ENCODE measurements at places on chromosomes 11 and 22. TPM values are rescaled to one million over a fixed set of nuclear protein-coding genes. Genes with fewer than 3 reads are reported as not detected.

GGTLC3 gene
- total RNA-seq: not detected

RFPL1 gene
- total RNA-seq: not detected

PGM2L1 gene
- 32.2 TPM for total RNA-seq

GRK2 gene
- total RNA-seq: 35.7 TPM

DNAJB7 gene
- not detected for total RNA-seq

NXPE1 gene
- total RNA-seq: not detected

TRIM48 gene
- total RNA-seq: not detected

DGCR6 gene
- total RNA-seq: 0.26 TPM

DMC1 gene
- total RNA-seq: 2.2 TPM

PDXP gene
- 11.1 TPM for total RNA-seq

TMEM132A gene
- total RNA-seq: 55.7 TPM

FOXRED2 gene
- 6.2 TPM for total RNA-seq

TSGA10IP gene
- not detected for total RNA-seq

DNHD1 gene
- 2.5 TPM for total RNA-seq

C22orf42 gene
- total RNA-seq: not detected

GRCh38 chr11:72896431-72896830 is 82.2 kb downstream of the ATG16L2 start:
- DNase-seq: no peak

DNA sequence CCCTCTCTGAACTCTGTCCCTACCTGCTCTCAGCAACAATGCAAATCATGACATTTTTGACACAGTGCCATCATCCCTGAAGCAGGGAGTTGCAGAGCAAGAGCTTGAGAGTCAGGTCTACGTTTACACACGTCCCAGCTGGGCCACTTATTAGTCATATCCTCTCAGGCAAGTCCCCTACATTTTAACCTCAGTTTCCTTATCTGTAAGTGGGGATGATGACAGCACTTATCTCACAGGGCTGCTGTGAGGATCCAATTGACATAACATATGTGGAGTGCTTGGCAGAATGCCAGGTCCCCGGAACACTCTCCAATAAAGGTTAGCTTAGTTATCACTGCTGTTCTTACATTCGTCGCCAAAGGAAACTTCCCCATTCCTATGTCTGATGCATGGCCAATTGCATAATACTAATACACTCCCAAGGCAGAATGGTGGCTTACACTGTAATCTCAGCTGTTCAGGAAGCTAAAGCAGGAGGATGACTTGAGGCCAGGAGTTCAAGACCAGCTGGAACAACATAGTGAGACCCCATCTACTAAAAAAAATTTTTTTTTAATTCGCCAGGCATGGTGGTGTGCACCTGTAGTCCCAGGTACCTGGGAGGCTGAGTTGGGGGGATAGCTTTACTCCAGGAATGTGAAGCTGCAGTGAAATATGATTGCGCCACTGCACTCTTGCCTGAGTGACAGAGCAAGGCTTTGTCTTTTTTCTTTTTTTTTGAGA is 16.6 kb downstream of the ASCC2 start:
- peak; percentile 68 for DNase-seq

DNA sequence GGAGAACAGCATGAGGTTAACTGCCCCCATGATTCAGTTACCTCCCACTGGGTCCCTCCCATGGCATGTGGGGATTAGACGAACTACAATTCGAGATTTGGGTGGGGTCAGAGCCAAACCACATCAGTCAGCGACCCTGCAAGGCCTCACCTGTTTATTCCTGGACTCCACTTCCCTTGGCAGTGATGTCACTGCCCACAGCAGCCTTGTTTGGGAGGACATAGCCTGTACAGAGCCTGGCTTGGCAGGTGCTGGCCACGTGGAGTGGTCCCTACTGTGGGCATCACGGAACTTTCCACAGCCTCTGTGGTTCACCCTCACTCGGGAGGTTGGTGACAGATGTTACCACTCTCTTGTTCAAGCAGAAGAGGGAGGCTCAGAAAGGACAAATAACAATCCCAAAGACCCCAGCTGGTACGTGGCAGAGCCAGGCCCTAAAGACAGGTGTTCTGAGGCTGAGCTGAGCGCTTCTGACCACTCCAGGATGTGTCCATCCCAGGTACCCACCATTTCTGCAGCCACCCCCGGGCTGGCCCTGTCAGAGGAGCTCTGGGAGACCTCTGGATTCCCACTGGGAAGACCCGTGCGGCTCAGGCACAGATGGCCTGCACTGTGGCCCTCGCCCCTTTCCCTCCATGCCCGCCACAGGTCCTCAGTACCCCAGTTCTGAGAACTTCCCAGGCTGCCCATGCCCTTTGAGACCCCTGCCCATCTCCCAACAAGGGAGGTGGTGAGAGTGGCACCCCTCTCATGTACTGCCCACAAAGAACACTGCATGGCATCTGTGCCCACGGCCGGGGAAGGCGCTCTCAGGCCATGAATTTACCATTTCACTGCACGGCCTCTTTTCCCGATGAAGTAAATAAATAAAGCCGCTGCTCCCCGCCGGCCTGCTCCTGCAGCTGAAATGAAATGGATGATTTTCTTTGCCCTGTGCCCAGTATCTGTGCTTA is 605.8 kb downstream of the TBC1D22A start:
- no peak for DNase-seq

- no peak for DNase-seq
These were observed 17.7 kb upstream of the SCGB1D1 start for GRCh38 chr11:62172294-62172693.

DNA sequence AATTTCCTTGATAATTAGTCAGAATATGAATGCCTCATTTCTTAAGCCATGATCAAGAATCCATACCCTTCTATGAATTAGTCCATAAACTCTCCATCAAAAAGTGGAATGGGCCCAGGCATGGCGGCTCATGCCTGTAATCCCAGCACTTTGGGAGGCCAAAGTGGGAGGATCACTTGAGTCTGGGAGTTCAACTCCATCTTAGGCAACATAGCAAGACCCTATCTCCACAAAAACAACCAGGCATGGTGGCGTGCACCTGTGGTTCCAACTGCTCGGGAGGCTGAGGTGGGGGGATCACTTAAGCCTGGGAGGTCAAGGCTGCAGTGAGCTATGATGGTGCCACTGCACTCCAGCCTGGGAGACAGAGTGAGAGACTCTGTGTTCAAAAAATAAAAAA is 52.1 kb upstream of the SHANK2 start:
- DNase-seq: no peak

- no peak for DNase-seq
These were observed 98.1 kb downstream of the CEP164 start for GRCh38 chr11:117425679-117426296.

GRCh38 chr11:78069465-78069864 is 5.8 kb downstream of the THRSP start:
- DNase-seq: no peak

GRCh38 chr22:24727218-24727851 is 47.2 kb downstream of the PIWIL3 start:
- DNase-seq: peak; percentile 84

GRCh38 chr11:131581046-131581445 is 210.6 kb downstream of the NTM start:
- DNase-seq: no peak

DNA sequence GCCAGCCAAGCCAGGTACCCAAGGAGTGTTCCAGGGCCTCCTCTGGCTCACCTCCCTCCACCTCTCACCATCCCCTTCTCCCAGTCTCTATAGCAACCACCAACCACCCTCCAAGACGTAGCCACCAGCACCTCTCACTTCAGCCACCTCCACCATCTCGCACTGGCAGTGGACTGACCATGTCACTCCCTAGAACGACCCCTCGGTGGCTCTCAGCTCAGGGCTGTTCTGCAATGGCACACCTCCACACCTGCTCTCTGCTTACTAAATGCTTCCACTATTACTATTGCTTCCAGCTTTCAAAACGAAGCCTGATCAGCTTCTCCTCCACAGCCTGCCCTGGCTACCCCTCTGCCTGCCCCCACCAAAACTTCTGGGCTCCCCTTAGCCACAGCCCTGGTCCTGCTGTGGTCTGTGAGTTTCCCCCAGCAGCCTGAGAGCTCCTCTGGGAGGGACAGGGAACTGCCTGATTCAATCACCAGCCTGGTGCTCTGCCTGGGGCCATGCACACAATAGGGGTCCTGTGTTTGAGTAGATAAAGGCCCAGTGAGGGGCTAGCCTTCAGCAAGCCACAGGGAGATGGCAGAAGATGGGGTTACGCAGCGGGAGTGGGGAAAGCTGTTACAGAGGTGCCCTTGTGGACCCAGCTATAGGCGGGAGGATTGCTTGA is 17.5 kb upstream of the CBX7 start:
- DNase-seq: no peak

DNA sequence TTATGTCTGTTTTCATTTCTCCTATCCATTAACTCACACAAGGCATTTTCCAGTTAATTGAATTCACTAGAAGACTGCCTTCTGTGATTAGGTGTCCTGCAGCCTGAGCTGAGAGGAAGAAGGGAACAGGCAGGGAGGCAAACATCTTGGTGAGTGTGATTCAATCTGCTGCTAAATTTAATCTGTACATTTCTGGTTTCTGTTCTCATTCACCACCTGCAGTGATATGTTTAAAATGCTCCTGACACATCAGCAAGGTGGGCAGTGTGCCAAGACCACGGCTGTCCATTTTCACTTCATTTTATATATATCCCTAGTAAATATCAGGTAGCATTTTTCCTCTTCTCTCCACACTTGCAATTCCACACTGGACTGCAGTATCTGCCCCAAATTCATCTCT is 416.5 kb downstream of the TMEM135 start:
- DNase-seq: no peak

GRCh38 chr11:1303973-1304372 is 5.5 kb downstream of the TOLLIP start:
- no peak for DNase-seq

DNA sequence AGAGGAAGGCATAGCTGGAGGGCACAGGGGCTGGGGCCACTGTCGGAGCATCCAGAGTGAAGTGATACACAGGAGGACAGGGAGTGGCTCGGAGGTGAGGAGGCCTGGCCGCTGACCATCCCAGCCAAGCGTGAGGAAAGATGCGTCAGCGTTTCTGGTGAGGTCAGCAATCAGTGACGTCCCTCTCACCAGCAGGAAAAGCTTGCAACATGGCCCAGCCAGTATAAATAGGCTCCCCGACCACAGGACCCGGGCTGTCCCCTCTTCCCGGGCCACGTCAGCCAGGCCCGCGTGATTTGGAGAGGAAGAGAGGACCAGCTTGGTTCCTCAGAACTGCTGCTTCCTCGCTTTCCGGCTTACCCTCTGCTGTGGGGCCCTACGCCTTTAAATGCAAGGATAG is 4.2 kb upstream of the OSM start:
- no peak for DNase-seq

DNA sequence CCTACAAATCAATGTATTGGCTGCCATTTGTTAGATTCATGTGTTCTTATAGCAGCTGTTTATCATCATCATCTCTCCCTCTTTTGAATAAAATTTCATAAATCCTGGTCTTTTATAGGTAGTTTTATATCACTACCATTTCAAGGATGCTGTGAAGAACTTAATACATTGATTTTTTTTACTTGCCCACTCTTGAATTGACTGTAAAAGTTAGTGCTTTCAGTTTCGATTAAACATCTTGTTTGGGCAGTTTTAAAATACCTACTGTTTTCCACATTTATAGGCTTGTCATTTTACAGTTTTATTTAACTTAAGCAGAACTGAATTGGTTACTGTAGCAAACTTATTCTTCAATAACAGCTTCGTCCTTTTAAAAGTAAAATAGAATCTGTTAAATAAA is 59.5 kb downstream of the TTC17 start:
- DNase-seq: no peak

DNA sequence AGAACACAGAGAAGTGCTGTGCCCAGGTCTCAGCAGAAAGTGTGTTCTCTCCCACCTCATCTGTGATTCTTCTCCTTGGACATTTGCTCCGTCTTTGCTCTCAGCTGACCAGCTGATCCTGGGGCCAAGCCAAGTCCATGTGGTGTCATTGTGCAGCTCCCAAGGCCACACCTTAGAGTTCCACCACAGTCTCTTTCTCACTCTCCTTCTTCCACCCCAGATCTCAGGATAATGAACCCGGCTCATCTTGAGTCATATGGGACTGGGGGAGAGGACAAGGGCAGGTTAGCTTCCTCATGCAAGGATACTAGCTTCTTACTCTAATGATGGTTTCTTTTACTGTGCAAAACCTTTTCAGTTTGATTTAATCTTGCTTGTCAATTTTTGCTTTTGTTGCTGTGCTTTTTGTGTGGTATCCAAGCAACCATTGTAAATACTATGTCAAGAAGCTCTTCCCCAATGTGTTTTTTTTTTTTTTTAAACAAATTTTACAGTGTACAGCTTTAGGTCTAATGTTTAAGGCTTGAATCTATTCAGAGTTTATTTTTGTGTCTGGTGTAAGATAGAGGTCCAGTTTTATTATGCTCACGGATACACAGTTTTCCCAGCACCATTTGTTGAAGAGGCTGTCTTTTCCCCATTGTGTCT is 75.0 kb upstream of the OR4B1 start:
- no peak for DNase-seq

DNA sequence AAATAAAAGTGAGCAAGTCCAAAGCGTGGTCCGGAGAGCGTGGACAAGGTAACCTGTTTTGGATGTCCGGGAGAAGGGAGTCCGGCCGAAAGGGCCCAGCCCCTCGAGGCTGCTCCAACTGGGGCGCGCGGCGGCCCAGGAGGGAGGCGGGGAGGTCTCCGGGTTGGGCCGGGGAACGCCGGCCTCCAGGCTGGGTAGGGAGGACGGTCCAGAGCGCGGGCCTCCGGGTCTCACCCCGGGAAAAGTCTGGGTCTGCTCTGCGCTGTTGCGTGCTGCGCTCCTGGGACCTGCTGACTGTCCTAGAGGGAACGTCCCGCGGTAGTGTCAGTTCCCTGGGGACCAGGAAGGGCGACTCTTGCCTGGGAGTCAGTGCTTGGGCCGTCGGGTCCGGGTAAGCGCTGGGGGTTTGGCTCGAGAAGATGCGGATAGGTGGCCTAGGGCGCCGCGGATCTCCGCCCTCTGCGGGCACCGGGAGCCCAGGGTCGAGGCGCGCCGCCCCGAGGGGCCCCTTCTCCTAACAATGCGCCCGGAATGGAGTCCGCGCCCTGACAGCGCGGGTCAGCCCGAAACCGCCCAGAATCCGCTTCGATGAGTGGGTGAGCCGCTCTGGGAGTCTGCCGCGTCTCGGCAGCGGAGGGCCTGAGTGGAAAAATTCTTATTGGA is 988 bp upstream of the FLI1 start:
- no peak for DNase-seq

DNA sequence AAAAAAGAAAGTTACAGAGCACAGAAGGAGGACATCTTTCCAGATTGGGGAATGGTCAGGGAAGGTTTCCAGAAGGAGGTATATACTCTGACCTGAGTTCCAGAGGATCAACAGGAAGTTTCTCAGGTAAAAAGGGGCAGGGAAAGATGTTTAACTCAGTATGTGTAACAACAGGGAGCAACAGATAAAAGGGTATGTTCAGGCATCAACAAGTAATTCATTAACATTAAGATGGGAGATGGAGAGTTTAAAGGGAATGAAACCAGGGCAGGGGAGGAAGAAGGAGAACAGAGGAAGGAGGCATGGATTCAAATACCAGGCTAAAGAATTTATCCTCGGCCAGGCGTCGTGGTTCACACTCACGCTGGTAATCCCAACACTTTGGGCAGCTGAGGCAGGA is 2.5 kb upstream of the DENND5A start:
- DNase-seq: no peak

Measured in pulmonary artery endothelial cell (primary cell).